BJ (cell line): ENCODE measurements at places on chromosomes 11 and 22.

DNA sequence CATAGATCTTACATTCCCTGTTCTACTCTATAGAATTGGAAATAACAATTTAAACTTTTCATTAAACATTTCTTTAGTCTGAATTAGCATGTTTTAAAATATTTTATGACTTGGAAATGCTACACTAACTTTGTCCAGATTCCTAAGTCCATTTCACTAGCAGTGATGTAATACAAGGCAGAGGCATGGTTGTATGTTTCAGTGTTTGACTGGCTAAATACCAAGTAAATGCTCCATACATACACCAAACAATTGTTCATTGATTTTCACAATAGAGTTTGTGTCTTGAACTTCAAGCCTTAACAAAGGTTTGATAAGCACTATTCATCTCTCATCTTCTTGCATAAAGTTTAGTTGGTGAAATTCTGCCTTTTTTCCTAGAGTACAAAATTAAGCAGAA, 13.5 kb downstream of the ZBED5 start:
- DNase-seq, result no peak

GRCh38 chr11:124170801-124171586, 12.2 kb upstream of the OR10D3 start:
- no peak for DNase-seq

GRCh38 chr11:34261820-34262219, 96.0 kb downstream of the ABTB2 start:
- no peak for DNase-seq

DNA sequence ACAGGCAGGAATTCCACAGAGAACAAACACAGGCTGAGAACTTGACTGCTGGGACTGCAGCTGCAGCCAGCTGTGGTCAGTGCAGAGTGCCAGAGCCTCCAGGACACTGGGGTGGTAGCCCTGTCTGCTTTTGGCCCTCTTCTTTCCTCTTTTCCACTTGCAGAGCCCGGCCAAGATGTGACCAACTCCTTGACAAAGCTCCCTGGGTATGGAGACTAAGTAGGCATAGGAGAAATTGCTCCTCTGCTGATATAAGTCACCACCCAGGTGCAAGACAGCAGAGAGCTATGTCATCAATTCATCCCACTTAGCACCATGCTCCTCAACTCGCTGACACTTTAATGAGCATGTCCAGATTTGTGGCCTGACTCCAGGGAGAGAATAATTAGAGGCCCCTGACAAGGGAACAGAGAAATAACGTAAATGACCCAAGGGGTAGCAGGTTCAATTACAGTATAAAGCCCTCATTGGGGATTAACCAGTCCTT, 369.4 kb upstream of the B3GAT1 start:
- no peak for DNase-seq

DNA sequence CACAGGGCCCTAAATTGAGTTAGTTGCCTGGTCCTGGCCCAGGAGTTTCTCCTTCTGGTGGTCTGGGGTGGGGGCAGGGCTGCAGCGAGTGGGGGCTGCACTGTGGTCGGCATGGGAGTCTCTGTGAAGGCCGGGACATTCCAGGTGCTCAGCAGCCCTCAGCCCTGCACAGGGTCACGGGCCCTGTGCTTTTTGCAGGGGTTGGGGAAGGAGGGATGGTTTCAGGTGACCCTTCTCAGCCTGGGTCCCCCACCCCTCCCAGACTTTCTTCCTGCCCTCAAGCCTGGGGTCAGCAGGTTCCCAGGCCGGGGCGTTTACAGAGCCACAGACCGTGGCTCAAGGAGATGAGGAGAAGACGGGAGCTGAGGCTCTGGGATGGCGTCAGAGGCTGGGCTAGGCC, 7.8 kb downstream of the EMID1 start:
- no peak for DNase-seq

DNA sequence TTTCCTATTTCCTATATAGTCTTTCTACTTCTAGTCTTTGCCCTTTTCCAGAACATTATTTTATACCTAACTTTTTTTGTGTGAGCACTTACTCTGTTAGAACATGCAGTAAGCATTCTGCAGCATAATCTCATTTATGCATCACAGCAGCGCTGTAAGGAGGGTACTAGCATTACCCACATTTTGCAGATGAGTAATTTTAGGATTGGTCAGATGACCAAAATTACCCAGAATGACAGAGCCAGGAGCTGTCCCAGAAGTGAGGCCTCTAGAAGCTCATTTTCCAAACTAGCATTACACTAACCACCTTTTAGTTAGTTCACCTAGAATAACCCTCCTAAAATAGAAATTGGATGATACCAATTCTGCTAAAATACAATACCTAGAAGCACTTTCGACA, 47.1 kb upstream of the ARHGAP32 start:
- no peak for DNase-seq
